ENCODE measurements at places on chromosomes 11 and 22.
A peak's percentile ranks its signal among the peaks of the same experiment; 100 is the strongest.

DNA sequence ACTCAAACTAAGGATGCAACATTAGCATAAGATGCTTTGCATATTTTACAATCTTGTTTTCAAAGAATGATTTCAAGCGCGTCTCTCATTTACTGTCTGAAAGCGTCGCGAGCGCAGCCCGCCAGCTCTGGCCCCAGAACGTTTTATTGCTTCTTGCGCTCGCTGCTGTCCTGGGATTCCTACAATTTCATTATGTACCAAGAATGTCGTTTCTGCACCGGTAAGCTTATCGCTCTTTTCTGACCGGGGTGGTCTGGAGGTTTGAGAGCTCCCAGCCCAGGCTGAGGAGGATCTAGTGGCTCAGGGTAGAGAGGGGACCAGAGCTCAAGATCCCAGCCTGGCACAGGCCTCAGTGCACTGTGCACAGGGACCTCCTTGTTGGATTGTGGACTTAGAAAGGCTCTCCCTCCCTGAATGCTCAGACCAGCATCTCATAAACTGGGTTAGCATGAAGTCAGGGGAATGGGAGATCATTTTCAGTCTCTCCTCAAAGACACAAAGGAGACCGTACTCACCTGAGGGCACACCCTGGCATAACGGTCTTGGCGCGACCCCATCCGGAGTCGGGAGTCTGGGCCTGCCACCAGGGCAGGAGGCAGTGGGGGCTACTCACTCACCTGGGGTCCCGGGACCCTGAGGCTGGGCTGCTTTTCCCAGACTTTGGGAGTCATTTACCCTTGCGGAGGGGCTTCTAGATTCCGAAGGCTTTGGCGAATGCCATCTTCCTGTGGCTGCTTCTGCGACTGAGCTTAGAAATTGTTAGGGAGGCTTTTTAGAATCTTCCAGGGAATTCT lies 817.4 kb downstream of the BRD1 start:
- DNase-seq = no peak

GRCh38 chr11:68673306-68673945 lies 10.9 kb upstream of the GAL start:
- DNase-seq = no peak

- DNase-seq = no peak
These were observed 92.9 kb downstream of the DHCR7 start for GRCh38 chr11:71355281-71355680.

DNA sequence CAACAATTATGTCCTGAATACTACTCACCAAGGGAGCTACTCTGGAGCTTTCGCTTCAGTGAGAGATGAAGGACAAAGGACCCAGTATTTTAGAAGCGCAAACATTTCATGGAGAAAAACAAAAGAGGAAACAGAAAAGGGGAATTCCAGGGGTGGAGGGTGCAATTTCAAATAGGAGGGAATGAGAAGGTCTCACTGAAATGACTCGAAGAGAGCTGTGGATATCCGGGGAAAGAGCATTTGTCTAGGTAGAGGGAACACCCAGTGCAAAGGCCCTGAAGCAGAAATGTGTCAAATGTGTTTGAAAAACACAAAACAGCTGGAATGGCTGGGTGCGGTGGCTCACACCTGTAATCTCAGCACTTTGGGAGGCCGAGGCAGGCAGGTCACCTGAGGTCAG lies 2.4 kb downstream of the RPS19BP1 start:
- DNase-seq = no peak

DNA sequence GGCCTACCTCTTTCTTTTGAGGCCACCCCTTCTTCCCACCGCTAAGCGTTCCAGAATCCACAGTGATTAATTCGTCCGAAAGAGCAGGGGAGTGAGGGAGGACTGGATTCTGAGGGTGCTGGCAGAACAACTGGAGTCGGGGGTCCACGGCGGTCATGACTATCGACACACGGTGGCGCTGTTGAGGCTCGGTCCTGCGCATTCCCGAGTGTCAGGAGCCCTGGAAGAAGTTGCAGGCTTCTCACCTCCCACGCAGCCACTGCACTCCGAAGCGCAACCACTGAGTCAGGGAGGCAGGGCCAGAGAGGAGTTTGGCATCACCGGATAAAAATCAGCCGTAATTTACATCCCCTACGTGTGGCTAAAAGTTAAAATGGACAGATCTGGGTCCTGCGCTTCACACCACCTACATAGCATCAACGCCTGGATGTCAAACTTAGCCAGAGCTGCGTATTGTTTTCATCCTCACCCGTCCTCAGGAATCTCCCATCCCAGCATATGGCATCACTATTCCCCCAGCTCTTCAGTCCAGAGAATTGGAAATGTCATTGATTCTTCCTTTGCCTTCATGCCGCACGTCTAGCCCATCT lies 10.7 kb upstream of the CTSF start:
- DNase-seq = peak; percentile 52

- DNase-seq = peak; percentile 40
These were observed 22.2 kb upstream of the UBASH3B start for GRCh38 chr11:122633219-122633829.

DNA sequence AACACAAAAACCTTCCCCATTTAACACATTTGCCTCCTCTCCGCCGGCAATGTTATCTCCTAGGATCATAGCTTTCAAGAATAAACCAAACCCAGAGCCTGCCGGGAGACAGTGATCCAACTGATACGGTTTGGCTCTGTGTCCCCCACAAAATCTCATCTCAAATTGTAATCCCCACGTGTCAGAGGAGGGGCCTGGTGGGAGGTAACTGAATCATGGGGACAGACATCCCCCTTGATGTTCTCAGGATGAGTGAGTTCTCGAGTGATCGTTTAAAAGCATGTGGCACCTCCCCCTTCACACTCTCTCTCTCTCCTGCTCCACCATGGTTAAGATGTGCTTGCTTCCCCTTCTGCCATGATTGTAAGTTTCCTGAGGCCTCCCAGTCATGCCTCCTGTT lies 33.3 kb downstream of the RBFOX2 start:
- DNase-seq = no peak

DNA sequence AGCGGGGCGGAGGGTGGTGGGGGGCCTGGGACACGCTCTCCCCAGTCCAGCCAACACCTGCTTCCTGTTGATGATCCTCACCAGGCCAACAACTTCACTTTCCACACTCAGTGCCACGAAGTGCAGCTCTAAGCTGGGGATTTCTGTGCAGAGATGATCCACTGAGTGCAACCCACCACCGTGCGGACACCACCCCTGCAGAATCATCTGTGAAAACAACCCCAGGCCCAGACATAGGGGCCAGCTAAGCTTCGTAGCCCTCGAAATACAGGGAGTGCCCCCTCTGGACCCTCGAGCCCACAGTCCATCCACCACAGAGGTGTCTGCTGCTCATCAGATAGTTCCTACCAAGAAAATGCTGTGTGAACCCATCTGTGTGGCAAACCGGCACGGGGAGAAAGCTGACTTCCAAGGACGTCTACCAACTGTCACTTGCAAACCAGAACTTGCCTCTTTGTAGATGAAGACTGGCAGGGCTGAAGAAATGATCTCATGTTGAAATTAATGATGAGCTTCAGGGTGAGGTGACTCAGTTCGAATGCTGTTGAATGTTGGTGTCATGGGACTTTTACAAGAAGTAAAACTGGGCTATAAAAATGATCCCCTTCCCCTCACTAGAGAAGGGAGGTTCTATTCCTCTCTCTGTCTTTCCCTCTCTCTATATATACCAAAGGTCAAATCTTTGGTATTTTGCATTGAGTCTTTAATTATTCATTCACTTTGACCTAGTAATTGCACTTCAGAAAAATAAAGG lies 73.4 kb downstream of the MYEOV start:
- DNase-seq = no peak

DNA sequence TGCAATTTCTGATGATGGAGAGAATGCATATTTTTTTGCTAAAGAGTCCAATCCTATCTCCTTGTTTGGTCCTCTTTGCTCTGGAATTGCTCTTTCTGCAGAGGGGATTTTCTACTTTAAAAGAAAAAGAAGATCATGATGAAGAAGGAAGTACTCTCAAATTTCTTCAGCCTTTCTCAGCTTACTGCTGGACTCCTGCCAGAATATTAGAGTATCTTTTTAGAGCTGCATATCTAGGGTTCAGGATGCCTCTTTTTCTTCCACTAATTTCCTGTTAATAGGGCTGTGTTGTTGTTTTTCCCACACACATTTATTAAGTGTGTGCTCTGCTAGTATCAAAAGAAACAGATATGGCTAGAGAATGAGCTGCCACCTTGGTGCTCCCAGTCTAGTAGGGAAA lies 18.2 kb downstream of the UBASH3B start:
- DNase-seq = no peak

DNA sequence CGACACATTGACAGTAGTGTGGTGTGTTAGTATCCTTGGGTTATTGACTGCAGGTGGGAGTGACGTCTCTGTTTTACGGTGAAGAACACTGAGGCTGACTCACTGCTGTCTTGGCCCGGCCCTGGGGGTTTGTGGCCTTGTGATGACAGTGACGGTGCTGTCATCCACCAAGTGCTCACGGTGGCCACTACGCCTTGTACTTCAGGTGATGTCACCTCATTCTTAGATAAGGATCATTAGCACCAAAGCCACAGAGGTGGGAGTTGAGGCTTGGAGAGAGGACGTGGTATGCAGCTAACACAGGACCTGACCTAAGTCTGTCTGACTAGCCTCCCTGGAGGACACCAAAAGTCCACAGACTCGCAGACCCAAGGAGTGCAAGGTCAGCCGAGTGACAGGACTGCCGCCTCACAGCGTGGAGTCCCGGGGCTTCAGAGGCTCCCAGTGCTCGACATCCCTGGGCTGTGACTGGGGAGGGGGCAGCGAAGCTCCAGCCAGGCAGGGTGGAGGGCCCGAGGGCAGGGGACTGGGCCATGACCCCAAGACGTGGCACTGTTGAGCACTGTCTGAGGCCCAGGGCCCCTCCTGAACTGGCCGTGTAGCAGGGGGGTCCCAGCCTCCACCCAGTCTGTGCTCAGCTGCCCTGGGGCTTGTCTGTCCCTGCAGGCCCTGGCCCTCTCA lies 56.5 kb downstream of the NAT10 start:
- DNase-seq = no peak

DNA sequence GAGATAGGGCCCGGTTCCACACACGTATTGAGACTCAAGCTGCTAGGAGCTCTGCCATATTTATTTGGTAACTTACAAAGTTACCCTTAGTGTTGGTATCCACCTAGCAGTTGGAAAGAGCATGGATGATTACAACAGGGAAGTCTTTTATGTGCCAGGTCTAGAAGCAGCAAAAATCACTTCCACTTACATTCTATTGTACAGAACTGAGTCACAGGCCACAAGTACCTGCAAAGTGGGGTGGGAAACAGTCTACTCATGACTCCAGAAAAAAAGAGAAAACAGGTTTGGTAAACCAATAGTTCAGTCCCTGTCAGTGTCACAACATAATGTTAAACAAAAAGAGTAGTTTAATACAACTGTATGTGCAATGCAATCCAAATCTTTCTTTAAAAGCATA lies 279.6 kb upstream of the PITPNB start:
- no peak for DNase-seq

DNA sequence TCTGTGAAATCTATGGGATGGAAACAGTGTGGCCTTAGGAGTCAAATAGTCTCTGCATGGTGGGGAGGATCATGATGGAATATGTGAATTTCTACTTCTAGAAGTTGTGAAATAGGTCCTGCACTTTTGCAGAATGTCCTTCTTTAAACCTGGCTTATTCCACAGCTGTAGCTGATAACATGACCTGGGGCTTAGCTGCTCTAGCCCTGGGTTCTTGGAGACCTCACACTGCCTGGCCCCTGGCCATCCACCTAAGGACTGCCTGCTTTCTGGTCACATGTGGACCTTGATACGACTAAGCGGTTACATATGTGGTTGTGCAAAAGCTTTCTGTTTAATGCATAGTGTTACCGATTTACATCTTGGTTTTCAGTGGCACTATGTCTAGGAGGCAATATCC lies 88.2 kb downstream of the SWAP70 start:
- no peak for DNase-seq

DNA sequence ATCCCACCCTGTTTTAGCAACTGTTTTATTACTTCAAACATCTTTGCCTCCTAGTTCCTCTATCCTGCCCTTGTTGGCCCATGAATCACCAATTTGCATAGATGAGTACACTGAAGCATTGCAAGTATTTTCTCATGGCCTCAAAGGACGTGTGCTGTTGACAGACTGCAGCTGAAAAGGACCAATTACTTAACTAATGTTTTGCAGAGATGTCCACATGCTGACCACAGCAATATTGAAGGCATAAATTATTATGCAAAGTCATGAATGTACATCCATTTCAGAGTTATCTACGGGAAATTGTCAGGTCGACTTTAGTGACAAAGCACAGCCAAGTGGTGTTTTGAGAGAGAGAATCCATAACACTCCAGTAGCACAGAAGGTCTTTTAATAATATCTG lies 64.8 kb downstream of the CADM1 start:
- DNase-seq = no peak

DNA sequence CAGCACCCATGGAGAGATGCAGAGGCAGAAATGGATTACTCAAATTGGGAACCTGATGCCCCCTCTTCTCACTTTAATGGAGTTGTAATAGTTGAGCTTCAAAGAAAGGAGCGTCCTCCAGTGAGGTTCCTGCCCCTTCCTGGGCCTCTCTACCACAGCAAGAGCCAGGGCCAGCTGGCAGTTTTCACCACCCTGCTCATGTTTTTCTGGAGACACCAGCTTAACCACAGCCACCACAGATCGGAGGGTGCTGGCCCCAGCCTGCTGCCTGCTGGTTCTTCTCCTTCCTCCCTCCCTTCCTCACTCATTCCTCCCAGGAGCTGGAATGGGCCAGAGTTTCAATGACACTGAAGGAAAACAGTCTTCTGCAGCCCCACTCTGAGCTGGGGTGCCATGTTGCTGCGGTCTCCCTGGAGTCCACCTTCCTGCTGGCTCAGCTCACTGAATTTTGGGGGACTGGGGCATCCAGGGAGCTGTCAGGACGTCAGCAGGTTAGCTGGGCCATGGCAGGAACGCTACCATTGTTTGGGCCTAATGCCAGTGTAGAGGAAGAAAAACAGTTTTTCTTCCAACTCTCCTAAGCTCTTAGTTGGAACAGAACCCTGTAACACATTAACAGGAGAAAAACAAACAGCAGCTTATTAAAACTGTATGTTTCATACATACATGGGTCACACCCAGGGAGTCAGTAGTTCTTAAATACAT lies 57.7 kb downstream of the TRAF6 start:
- no peak for DNase-seq

GRCh38 chr11:107044503-107044902 lies 26.2 kb upstream of the GUCY1A2 start:
- no peak for DNase-seq

- no peak for DNase-seq
These were observed 321.1 kb downstream of the AASDHPPT start for GRCh38 chr11:106398502-106399075.

GRCh38 chr22:22856885-22857606 lies 30.6 kb upstream of the IGLL5 start:
- no peak for DNase-seq

- DNase-seq = no peak
These were observed 146.1 kb downstream of the OR4C45 start for GRCh38 chr11:50178737-50179136.

DNA sequence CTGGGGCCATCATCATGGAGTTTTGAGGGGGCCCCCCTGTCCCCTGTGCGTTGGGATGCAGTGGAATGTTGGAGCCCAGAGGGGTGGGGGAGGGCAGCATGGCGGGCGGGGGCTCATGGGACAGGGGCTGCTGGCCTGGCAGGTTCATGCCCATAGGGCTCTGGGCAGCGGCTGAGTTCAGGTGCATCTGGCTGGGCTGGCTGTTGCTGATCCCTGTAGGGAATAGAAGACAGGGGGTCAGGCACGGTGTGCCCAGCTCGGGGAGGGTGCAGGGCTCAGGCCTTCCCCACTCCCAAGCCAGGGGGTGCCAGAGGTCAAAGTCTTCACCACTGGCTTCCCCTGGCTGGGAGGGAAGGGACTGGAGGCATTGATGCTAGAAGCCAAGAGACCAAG lies 15.6 kb downstream of the CXCR5 start:
- DNase-seq = no peak

GRCh38 chr11:36257351-36257750 lies 31.9 kb downstream of the COMMD9 start:
- DNase-seq = no peak

All from CD14-positive monocyte (primary cell).